ENCODE measurements at places on chromosomes 5 and 9.

DNA sequence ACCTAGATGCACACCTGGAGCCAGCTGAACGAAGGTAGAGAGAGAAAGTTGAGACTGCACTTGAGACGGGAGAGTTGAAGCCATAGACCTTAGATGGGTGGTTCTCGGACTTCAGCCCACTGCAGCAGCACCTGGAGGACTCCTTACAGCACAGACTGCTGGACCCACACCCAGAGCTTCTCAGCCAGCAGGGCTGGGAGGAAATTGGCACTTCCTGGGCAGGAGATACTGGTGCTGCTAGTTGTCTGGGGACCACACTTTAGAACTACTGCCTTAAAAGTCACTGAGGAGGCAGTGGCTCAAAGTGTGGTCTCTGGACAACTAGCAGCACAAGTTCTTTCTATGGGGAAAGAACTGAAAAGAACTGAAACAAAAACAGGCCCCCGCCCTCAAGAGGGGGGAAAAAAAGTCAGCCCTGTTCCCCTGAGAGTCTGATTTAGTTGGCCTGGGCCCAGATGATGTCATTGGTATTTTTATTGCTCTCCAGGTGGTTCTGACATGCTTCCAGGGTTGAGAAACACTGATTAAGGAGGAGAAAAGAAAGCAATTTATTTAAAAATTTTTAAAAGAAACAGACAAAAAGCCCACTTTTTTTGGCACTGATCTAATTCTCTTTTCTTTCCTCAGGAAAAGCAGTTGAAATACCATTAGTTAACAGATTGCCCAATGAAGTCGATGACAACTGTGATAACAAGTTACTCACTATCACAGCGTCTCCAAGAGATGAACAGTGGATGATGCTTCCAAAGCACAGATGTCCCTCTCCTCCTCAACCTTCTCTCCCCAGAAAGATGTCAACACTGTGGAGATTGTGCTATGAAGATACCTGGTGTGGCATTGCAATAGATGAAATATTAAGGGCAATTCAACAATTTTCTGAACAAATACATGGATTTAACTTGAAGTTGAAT lies 73.6 kb upstream of the ADAMTS16 start:
- no peak for DNase-seq

- no peak for DNase-seq
These were observed 36.9 kb downstream of the SPOCK1 start for GRCh38 chr5:137462265-137462590.

GRCh38 chr5:43859309-43859708 lies 256.3 kb downstream of the NNT start:
- DNase-seq = no peak

GRCh38 chr5:38258319-38259061 lies at the start of gene EGFLAM:
Gene EGFLAM (plus strand): TSS chr5:38258559. CDS start chr5:38258755, 196 bp downstream.
- DNase-seq = no peak

DNA sequence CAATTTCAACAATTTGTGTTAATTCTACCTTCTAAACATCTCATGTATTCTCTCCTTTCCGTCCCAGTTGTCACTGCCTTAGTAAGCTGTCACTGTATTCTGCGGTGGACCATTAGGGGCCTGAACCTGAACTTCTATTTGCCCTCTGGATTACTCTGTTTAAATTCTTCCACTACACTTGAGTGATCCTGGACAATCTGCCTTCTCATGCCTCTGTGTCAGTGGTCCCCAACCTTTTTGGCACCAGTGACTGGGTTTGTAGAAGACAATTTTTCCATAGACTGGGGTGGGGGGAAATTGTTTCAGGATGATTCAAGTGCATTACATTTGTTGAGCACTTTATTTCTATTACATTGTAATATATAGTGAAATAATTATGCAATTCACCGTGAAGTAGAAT lies 1157.6 kb upstream of the SEMA6A start:
- no peak for DNase-seq

DNA sequence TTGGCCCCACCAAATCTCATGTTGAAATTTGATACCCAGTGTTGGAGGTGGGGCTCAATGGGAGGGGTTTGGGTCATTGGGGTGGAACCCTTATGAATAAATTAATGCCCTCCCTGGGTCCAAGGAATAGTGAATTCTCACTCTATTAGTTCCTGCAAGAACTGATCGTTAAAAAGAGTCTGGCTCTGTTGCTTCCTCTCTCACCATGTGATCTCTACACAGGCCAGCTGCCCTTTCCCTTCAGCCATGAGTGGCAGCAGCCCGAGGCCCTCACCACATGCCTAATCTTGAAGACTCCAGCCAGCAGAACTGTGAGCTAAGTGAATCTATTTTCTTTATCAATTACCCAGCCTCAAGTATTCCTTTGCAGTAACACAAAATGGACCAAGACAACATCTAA lies 106.0 kb downstream of the CAAP1 start:
- no peak for DNase-seq

GRCh38 chr9:36461323-36461722 lies 61.3 kb upstream of the RNF38 start:
- DNase-seq = no peak

DNA sequence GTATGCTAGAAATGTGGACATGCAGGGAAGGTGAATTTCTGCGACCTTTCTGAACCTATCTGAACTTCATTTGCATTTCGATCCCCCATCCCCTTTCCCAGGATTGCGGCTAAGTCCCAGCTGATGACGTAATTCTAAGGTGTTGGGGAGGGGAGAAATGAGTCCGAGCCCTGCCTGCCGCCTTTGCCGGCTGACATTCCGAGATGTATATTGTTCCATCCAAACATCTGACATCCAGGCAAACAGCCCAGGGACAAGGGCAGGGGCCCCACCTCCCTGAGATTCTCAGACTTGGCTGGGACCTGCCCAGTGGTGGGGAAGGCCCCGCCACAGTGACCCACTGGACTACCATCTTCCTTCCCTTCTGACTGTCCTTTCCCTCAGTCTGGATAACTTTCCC lies 494.6 kb downstream of the ENC1 start:
- DNase-seq = no peak

DNA sequence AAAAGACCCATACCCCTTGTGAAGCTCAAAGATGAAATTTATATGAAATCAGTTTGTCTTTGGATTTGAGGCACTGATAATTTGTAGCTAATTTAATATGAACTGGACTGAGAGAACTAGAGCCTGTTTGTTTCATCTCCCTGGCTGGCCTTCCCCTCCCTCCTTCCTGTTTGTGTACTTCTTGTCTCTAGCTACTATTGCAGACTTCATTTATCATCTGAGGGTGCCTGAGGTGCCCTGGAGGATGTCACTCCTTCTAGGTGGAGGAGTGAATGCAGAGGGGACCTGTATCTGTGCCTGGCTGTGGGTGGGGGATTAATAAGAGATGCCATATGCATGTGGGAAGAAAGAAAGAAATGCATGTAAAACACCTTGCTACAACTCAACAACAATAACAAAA lies 22.2 kb upstream of the GNPDA1 start:
- DNase-seq = no peak

- DNase-seq = no peak
These were observed 89.3 kb downstream of the MACIR start for GRCh38 chr5:103347716-103348423.

GRCh38 chr9:116592970-116593369 lies 94.1 kb upstream of the TRIM32 start:
- no peak for DNase-seq

DNA sequence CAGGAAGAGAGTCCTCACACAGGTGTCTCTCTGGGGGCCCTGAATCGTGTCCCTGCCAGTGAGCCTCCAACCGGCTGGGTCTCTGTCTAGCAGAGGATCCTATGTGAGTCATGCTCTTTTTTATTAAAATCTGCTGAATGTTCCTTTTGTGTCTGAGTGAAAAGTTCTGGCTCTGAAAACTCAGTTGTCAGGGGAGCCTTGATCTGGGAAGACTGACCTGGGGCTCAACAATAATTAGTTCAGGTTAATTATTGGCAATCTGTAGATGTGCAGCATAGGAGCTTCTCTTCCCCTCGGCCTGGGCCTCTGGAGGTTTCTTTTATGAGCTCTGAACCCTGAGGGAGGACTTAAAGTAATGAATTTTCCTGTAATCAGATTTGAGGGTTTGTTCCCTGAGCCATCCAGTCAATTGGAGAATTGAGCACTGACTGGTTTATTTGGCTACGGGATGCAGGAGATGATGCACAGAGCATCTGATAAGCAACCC lies 45.2 kb downstream of the ALG2 start:
- no peak for DNase-seq

DNA sequence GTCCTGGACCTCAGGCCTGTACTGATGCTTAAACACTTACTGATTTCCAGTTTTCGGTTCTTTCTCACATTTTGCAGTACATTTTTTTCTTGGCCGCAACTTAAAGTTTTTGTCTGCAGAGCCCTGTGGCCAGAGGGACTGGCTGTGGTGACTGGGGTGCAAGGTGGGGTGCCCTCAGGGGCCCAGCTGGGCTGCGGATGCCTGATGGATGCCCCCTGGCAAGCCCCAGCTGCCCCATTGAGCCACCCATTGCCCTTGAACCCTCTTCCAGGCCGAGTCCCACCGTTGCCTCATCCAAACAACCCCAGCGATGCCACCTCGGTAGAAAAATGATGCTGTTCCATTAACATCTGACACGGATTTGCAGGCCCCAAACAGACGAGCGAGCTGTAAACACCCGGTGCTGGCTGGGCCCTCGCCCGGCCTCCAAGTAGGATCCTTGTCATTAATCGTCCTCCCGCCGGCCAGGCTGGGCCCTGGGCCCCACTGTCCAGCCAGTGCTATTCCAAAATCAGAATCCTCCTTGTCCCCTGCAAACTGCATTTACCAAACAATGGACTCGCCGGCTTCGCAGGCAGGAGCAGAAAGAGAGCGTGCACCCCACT lies 107.9 kb downstream of the PHF2 start:
- no peak for DNase-seq

DNA sequence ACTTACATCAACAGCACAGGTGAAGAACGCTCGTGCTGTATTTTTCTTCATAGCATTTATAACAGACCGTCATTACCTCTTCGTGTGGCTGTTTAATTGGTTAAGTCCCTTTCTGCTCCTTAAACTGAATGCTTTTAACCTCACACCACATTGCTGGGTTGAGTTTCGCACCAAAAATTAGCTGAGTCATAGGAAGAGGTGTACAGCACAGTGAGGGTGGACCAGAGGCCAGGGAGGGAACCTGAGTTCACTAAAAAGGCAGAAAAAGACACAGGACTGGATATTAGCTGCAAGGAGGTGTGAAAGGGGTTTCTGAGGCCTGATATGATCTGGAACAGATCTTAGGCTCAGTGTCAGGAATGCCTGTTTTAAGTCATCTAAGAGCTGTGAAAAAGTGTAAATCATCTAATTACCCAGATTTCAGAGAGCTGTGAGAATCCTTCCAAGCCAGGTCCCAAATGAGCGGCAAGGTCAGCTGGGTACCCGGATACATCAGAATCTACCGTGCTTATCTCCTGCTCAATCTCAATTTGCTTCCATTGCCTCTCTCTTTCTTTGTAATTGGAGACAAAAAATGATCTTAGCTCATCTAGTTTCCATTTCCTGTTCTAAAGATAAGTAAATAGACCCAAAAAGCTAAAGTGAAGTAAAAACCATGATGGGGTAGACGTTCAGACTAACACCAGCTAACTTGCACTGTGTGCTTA lies 7.1 kb upstream of the CFAP90 start:
- no peak for DNase-seq

DNA sequence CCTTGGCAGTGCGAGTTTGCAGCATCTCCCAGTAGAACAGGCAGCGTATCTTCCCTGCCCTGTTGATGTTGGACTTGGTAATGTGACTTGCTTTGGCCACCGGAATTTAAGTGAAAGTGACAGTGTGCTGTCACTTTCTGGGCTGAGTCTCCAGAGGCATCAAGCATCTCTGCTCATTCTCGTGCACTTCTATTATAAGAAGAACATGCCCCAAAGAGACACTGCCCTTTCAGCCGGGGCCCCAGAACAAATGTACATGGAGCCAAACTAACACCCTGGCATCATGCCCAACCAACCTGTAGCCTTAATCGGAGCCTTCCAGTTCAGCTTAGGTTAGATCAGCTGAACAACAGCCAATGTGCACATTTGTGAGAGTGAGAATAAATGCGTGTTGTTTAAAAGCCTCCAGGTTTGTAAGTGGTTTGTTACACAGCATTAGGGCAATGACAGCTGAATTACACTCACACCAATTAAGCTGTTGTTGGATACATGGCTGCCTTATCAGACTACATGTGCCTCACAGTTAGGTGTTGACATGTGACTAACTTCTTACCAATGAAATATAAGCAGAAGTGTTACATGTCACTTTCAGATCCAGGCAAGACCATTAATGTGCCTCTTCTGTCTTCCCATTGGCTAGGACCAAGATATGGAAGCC lies 22.1 kb upstream of the FRMD3 start:
- DNase-seq = no peak

GRCh38 chr5:81195335-81195929 lies 37.7 kb upstream of the CKMT2 start:
- no peak for DNase-seq

- no peak for DNase-seq
These were observed 2.5 kb downstream of the OR13F1 start for GRCh38 chr9:104506565-104506964.

DNA sequence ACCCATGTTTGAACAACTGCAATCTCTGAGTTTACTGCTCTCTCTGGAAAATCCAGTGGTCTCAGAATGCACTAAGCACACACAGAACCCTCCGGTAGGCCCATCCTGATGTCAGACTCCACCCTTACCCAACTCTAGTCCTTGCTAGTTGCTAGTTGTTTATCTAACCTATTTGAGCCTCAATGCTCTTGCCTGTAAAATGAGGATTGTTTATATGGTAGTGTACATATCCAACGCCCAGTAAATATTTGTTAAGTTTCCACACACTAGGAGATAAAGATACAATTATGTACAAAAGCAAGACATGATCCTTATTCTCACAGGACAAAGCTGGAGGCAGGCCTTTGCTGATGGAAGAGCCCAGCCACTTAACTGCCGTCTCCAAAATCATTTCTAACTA lies 192.2 kb downstream of the SPOCK1 start:
- no peak for DNase-seq

GRCh38 chr9:124783830-124784229 lies 6.9 kb downstream of the OLFML2A start:
- DNase-seq = no peak

DNA sequence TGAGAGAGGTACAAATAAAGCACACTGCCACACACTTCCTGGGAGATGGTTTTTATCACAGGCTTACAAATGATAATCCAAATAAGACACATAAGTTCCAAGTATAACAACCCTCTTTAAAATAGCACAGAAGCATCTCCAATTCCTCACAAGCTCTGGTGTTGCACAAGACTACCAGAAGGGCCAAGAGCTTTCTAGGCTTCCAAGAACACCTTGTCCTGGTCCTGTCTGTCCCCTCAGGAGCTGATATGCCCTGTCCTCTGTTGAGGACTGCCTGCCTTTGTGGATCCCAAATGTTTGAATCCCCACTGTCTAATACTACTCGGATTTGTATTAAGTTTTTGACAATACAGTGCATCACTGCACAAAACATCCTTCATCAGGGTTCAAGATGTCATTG lies 110.1 kb downstream of the SPOCK1 start:
- no peak for DNase-seq

DNA sequence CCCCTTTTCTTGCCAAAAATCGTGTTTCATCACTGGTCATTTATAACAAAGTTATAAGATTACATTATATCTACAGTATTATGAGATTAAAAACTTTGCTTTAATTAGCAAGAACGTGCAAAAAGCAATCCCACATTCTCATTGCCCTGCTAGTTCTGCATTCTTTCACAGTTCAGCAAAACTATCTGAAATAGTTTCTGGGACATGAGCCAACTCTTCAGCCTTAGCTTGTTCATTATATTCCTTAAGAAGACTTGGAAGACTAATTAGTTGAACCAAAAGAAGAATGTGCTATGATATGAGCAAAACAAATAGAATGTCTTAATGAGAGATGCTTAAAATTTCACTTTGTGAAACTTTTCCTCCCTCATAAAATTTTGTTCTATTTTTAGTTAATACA lies 76.7 kb downstream of the ITGA1 start:
- no peak for DNase-seq

- no peak for DNase-seq
These were observed 8.2 kb upstream of the GRAMD2B start for GRCh38 chr5:126414874-126415502.
